ENCODE measurements at places on chromosomes 4 and X.

DNA sequence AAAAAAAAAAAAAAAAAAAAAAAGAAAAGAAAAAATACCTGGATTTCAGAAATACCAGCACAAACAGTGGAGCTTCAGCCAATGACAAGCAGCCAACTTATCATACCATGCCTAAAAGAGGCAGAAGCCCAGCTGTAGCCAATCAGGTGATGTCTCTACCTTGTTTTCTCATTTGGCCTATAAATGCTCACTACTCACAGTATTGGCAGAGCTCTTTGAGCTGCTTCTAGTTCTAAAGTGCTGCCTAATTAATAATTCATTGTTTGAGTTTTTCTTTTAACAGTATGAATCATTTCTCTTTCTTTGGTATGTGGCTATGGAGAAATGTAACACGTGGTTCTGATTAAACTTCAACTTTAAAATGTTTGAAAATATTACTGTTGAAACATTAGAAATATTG is 188.8 kb upstream of the TECRL start:
- no peaks in the 10 kb centered on the region for H3K36me3 ChIP-seq
- no peak for DNase-seq
- H3K4me3 ChIP-seq: no peak overlapping the region
- no peaks in the 10 kb centered on the region for H3K27me3 ChIP-seq
- no peaks in the 10 kb centered on the region for H3K4me1 ChIP-seq

- H3K27me3 ChIP-seq: no peaks in the 10 kb centered on the region
- DNase-seq: no peak
- no peak overlapping the region for H3K27ac ChIP-seq
- no peak overlapping the region for H3K4me3 ChIP-seq
Measured at GRCh38 chr4:129862461-129862860, 766.5 kb downstream of the C4orf33 start.

DNA sequence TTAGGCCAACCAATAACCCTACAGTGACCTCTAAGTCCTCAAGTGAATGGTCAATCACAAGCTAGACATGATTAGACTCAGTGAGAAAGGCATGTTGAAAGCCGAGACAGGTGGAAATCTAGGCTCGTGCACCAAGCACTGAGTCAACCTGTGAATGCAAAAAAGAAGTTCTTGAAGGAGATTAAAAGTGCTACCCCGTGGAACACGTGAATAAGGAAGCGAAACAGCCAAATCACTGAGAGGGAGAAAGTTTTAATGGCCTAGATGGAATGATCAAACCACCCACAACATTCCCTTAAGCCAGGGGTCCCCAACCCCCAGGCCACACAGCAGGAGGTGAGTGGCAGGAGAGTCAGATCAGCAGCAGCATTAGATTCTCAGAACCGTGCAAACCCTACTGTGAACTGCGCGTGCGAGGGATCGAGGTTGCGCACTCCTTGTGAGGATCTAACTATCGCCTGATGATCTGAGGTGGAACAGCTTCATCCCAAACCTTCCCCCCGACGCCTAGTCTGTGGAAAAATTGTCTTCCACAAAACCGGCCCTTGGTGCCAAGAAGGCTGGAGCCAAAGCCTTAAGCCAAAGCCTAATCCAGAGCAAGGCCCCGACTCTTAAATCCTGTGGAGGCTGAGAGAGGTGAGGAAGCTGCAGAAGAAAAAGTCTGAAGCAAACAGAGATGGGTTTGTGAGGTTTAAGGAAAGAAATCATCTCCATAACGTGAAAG is 19.5 kb upstream of the PDE6B start:
- DNase-seq: no peak
- no peaks in the 10 kb centered on the region for H3K36me3 ChIP-seq
- H3K4me1 ChIP-seq: peaks cover 7% of the 10 kb centered on the region
- H3K27me3 ChIP-seq: no peaks in the 10 kb centered on the region
- no peak overlapping the region for H3K4me3 ChIP-seq

- no peaks in the 10 kb centered on the region for H3K4me1 ChIP-seq
- H3K27me3 ChIP-seq: no peaks in the 10 kb centered on the region
- DNase-seq: no peak
- no peak overlapping the region for H3K27ac ChIP-seq
Measured at GRCh38 chrX:110741213-110741796, 54.3 kb downstream of the CHRDL1 start.

GRCh38 chr4:89230271-89230670 is 77.3 kb downstream of the GPRIN3 start:
- no peaks in the 10 kb centered on the region for H3K4me1 ChIP-seq
- no peak overlapping the region for H3K4me3 ChIP-seq
- no peak for DNase-seq
- H3K27ac ChIP-seq: no peak overlapping the region
- no peaks in the 10 kb centered on the region for H3K27me3 ChIP-seq
- H3K36me3 ChIP-seq: no peaks in the 10 kb centered on the region

Measured in Panc1 (cell line).